Activated CD8-positive, alpha-beta memory T cell treated with anti-CD3 and anti-CD28 coated beads for 36 hours (primary cell): ENCODE measurements at places on chromosomes 16 and 17. TPM values are rescaled to one million over a fixed set of nuclear protein-coding genes. Genes with fewer than 3 reads are reported as not detected.

Gene BBS2
- 10.7 TPM for total RNA-seq

Gene RBFOX1
- not detected for total RNA-seq

Gene BMERB1
- total RNA-seq = 21.6 TPM

Gene DNASE1L2
- 1.4 TPM for total RNA-seq

Gene TNFSF13
- 1.0 TPM for total RNA-seq

Gene PNMT
- total RNA-seq = 0.23 TPM

Gene EVPLL
- total RNA-seq = not detected

Gene HAP1
- 0.10 TPM for total RNA-seq

Gene EVPL
- 0.21 TPM for total RNA-seq
